NCI-H187 treated with DMSO at 0.1 percent for 48 hours (cell line): ENCODE measurements at places on chromosomes 13 and 19.

GRCh38 chr13:38662362-38662761 lies 24.5 kb upstream of the FREM2 start:
- no peak for DNase-seq

- DNase-seq: no peak
Measured at GRCh38 chr19:10284960-10285278, 1.8 kb upstream of the ICAM4 start.

DNA sequence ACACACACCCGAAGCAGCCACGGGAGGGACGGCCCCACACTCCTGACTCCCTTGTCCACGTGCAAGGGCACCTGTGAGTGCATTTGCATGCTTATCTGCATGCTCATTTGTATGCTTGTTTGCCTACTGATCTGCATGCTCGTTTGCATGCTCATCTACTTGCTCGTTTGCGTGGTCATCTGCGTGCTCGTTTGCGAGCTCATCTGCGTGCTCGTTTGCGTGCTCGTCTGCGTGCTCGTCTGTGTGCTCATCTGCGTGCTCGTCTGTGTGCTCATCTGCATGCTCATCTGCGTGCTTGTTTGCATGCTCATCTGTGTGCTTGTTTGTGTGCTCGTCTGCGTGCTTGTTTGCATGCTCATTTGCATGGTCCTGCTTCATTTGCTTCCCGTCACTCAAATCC lies 23.8 kb downstream of the SHC2 start:
- DNase-seq: no peak

GRCh38 chr13:32443111-32443510 lies 15.2 kb upstream of the N4BP2L1 start:
- DNase-seq: no peak

DNA sequence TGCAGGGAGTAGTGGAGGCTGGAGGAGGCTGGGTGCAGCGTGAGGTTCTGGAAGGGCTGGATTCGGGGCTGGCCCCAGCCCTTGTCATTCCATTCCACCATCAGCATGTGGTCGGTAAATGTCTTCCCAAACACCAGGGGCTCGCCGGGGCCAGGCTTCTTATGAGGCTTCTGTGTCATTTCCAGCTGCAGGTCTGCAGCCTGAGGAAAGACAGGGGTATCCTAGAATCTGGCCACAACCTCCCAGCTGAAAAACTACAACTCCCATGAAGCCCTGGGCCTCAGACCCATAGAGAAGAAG lies 4.4 kb downstream of the BCAT2 start:
- DNase-seq: no peak
